ENCODE measurements at places on chromosomes 7 and 10.

- DNase-seq = no peak
Observed at GRCh38 chr10:85124603-85125051, 796.2 kb downstream of the CCSER2 start.

DNA sequence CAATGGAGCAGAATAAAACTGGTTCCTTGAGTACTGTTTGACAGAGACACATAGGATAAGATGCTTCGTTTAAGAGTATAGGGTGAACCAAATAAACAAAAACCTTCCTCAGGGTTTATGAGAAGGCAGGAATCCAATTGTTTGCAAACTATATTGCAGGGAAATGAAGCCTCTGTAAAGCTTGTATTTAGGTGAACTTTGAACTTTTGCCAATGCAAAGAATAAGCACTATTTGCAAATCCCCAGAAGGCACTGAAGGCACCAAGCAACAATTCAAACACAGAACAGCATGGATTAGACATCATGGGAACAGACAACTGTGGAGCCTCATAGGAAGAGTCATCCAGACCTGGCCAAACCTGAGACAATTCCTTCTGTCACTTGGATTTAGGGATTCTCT lies 47.1 kb upstream of the WASL start:
- DNase-seq = no peak

GRCh38 chr7:135459951-135460567 lies 49.8 kb downstream of the CNOT4 start:
- no peak for DNase-seq

- DNase-seq = no peak
Observed at GRCh38 chr7:159102681-159103381, 41.8 kb downstream of the VIPR2 start.

GRCh38 chr7:17195576-17195975 lies 102.9 kb upstream of the AHR start:
- DNase-seq = no peak

- no peak for DNase-seq
Observed at GRCh38 chr7:84546403-84546802, 351.8 kb upstream of the SEMA3A start.

GRCh38 chr7:156857757-156858156 lies 35.2 kb downstream of the LMBR1 start:
- no peak for DNase-seq

DNA sequence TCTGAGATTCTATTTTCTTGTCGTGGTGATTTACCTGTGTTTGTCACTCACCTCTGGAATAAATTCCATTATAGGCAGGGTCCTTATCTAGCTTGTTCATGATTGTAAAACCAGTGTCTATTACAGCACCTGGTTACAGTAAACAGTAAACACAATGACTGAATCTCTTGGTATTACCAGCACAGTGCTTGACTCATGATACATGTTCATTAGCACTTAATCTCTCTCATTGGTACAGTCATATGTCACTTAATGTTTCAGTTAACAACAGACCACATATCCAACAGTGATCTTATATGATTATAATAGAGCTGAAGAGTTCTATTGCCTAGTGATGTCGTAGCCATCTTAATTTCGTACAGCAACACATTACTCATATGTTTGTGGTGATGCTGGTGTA lies 1.6 kb upstream of the TASOR2 start:
- no peak for DNase-seq

DNA sequence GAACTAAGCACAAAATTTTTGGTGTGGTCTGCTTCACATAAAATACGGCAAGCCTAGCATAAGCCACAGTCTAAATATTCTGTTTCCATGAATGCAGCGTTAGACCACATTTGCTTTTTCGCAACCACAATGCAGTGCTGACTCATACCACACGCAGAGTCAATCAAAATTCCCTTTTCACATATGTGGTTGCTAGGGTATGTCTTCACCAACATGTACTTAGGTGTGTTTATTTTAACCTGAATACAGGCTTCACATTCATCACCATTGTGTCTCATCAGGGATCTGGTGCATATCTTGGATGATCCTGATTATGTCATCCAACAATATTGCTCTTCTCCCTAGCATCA lies 90.8 kb downstream of the CHN2 start:
- peak; percentile 66 for DNase-seq

GRCh38 chr7:147023440-147023839 lies 906.8 kb downstream of the CNTNAP2 start:
- no peak for DNase-seq

DNA sequence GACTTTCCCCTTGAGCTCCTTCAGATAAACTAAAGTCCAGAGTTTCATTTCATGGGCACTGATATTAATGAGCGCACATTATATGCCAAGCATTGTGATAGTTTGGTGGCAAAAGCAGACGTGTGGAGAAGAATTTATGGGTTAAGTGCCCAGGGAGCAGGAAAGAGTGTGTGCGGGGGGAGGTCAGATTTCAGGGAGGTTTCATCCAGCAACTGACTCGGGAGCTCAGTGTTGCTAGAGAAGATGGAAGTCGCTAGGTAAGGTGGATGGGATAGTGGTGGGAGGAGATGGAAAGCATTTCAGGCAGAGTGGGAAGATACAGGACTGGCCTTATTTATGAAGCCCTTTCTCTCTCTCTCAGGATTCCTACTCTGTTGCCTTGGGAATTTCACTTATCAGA lies 223.0 kb downstream of the SNX10 start:
- no peak for DNase-seq

GRCh38 chr10:79242620-79243152 lies 104.6 kb upstream of the PPIF start:
- DNase-seq = peak; percentile 27

Data from CD4-positive, alpha-beta T cell treated with Interleukin-4 for 4 hours (primary cell).